H4 (cell line): ENCODE measurements at places on chromosomes 7 and 10.
A peak's percentile ranks its signal among the peaks of the same experiment; 100 is the strongest.

DNA sequence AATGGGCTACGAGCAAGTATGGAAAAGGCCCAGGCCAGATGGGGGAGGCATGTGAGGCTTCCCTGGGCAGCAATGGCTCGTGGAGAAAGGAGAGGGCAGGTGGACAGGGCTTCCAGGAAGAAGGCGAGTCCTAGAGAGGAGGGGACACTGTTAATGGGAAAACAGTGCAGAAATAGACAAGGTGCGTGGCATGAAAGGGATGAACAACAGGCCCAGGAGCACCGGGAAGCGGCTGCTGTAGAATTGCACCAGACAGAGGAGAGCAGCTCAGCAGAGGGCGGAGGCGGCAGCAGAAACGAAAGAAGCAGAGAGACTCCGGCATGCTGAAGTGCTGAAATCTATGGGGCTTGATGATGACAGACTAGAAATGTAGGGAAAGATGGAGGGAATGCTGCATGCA lies 102.1 kb downstream of the PIP4K2A start:
- DNase-seq, result no peak

- peak; percentile 70 for DNase-seq
Observed at GRCh38 chr7:116588641-116589594, 64.1 kb downstream of the CAV1 start.

- DNase-seq, result no peak
Observed at GRCh38 chr10:108471420-108471819, 1306.9 kb upstream of the SORCS1 start.

- DNase-seq, result peak; percentile 49
Observed at GRCh38 chr10:3907514-3907913, 122.5 kb upstream of the KLF6 start.

GRCh38 chr7:80134115-80134535 lies 506 bp upstream of the GNAI1 start:
- DNase-seq, result no peak

GRCh38 chr7:29884399-29885272 lies 78.3 kb downstream of the WIPF3 start:
- no peak for DNase-seq

DNA sequence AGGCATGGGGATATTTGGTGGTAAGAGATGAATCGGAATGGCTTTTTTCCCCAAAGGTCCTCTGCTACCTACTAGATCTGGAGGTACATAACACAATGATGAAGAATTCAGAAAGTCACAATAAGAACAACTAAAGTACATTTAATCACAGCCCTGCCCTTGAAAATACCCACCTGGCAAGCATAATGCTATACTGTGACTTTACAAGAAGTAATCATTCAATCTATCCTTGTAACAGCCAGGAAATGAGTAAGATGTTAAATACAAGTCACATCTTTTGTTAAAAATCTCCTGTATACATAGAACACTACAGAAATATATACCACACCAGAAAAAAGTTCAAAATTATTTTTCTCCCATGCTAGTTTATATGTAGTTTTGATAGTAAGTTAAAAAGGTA lies 108.3 kb upstream of the ABCB5 start:
- no peak for DNase-seq

DNA sequence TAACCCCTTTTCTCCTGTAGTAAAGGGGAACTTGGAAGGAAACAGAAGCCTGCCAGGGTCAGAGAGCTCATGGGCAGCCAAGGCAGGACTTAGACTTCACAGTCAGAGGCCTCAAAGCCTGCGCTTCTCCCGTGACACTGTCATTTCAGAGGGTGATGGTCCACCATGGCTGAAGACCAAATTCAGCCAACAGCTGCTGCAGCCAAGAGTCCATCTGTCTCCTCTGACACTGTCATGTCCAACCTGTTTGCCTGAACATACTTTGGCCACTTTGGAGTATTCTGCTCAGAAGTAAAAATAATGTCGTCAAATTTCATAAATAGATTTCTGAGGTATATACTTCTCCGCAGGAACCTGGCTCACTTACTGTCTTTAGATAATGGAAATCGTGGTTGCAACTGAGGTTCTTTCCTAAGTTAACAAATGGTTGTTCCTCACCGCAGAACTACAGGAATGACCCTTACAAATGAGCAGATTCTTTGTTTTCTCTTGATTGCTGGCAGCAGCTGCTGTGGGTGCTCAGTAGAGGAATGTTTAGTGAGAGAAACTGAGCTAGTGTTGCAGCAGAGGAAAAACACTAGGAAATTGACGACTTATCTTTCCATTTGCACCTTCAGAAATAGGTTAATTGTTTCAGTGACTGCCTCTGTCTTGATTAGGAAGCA lies 626.5 kb downstream of the SDK1 start:
- no peak for DNase-seq

- DNase-seq, result no peak
Observed at GRCh38 chr7:129502708-129503685, 666 bp downstream of the SMKR1 start.

DNA sequence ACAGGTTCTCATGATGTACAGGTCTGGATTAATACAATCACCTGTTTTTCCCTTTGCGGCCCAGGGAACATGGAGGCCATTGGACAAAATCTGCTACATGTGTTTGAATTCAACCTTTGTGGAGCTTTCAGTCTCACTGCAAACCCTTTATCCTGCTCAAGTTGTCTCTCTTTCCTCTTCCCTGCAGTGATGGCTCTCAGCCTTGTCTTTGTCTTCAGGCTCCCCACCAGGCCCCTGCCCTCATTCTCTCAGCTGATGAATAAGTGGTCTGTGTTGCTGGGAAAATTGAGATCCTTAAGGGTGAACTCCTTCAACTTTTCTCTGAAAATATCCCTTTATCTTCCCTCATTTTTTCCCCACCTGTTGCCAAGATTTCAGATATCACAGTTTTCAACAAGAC lies 791.2 kb downstream of the GRID1 start:
- no peak for DNase-seq

GRCh38 chr7:91051966-91052365 lies 212.3 kb upstream of the FZD1 start:
- no peak for DNase-seq

DNA sequence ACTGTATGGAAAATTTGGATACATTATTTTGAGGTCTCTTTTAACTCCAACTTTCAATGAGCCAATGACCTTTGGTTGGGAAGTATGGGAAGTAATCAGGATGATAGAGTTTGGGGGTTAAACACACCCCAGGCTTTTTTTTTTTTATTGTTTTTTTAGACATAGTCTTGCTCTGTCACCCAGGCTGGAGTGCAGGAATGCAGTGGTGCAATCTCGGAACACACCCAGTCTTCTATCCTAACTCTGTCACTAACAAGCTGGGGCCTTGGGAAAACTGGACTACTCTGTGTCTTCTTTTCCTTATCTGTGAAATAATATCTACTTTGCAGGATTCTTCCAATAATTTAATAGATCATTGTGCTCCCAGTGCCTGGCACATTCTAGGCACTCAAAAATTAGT lies 37.6 kb upstream of the AGBL3 start:
- DNase-seq, result no peak

DNA sequence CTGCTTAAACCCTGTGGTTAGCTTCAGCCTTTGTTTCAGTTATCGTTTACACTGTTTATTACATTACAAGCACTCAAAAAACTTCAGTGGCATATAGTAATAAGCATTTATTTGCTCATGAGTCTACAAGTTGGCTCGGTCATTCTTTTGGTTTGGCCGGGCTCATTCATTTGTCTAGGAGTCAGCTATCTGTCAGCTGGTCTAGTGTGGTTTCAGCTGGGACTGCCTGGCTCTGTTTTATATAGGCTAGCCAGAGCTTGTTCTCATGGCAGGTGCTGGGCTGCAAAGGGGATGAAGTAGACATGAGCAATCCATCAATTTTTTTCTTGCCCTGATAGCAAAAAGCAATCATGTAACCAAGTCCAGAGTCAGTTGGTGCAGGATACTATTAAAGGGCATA lies 103.6 kb downstream of the MKLN1 start:
- DNase-seq, result no peak

DNA sequence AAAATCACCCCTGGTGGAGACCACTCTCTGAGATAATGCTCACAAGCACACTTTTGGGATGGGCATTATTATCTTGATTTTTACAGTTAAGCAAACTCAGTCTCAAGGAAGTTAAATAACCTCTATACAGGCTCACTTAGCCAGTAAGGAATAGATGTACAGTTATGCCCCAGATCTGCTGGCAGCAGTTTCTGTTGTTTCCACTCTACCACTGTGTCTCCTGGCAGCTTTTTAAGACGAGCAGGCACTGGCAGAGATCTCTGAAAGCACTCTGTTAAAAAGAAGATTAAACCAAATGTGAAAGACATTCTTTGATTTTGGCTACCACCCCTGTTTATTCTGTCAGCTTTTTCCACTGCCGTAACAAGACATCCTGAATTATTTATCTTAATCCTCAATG lies 73.2 kb downstream of the SRI start:
- DNase-seq, result no peak

- no peak for DNase-seq
Observed at GRCh38 chr7:142919656-142920055, 13.9 kb downstream of the TRPV5 start.

GRCh38 chr7:38284553-38284952 lies 11.1 kb upstream of the TARP start:
- DNase-seq, result no peak

GRCh38 chr7:42876182-42877068 lies 35.4 kb downstream of the C7orf25 start:
- peak; percentile 81 for DNase-seq

- no peak for DNase-seq
Observed at GRCh38 chr10:42979721-42980467, 97.0 kb upstream of the RET start.

DNA sequence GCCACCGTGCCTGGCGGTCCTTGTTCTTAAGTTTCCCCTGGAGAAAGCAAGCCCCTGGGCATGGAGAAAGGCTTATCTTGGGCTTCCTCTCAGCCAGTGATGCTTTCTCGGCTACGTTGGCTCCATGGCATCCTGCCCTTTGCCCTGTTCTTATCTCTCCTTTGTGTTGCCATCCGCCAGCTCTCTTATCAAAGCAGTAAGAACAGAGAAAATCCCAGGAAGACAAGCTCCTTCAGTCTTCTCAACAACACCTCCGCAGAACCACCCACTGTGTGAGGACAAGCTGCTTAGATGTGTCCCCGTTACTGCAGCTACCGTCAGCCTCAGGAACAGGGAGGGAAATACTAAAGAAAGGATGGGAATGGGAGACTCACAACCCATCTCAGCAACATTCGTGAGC lies 3.3 kb downstream of the PLEKHS1 start:
- DNase-seq, result no peak

GRCh38 chr7:11524476-11525397 lies 307.3 kb downstream of the THSD7A start:
- no peak for DNase-seq

DNA sequence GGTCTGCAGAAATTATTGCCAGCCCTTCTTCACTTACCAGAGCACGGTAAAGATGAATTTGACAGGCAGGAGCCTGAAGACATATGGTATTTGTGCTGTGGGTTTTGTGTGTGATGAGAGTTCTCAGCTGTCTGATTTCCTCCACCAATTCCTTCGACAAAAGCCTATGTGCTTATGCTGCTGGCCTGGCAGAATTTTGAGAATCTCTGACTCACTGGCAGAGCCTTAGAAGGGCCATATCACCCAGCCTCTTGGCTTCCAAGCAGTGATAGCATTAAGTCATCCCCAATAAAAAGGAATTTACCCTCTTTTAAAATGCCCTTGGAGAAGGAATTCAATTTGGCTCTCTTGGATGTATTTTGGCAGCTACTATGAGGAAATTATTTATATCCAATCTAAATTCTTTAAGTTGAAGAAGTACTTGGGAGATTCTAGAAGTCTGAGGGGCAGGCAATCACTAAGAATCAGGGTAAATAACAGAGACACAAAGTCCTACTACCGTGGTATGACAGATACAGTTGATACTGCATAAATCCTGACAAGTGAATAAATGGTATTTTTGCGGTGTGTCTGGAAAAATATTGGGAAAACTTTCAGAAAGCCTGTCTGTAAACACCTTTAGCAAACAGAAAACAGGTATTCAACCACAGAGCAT lies 68.6 kb upstream of the EFCAB10 start:
- no peak for DNase-seq

DNA sequence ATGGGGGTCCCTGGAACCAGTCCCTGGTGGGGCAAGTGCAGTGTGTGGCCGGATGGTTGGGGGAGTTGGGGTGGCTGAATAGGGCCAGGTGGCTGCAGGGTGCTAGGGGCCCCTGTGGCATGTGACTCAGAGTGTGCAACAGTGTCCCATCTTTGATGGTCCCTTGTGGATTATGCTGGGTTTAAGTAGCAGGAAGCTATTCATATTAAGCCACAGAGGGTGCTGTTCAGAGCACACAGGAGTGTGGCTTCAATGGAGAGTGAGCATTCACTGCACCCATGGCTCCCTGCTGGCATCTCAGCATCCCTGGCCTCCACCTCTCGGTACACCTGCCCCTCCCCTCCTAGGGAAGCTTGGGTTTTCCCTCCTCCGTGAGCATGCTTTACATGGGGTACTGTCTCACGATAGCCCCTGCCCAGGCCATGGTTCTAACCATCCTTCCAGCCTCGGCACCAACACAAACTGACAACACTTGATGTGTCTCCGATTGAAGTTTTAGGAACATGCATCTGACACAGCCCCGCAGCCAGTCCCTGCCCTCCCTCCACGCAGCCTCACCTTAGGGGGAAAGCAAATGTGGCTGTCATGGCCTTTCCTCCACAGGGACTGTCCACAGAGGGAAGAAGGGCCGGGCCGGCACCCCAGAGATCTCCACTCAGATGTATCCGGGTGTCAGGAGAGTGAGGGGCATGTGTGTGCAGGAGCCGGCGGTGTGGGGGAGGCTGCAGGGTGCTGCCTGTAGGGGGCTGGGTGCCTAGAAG lies 30.4 kb upstream of the PPIF start:
- DNase-seq, result peak; percentile 52

GRCh38 chr7:54964136-54964535 lies 54.7 kb upstream of the EGFR start:
- no peak for DNase-seq

DNA sequence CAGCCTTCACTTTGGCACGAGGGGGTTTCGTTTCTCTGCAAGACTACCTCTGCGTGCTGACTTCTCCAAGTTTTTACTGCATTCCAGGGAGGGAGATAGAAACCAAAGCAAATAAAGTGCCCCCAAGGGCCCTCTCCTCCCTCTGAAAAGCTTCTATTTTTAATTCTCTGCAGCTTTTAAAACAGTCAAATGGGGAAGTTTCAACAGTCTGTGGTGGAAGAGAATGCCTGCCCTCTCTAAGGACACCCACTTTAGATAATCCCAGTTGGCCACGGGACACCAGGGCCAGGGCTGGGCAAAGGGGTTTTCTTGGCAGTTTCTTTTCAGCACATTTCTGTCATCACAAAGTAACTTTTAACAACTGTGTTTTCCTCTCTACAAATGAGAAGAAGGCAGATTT lies 386.7 kb upstream of the NPVF start:
- no peak for DNase-seq
